ENCODE measurements at places on chromosomes 7 and 10.

DNA sequence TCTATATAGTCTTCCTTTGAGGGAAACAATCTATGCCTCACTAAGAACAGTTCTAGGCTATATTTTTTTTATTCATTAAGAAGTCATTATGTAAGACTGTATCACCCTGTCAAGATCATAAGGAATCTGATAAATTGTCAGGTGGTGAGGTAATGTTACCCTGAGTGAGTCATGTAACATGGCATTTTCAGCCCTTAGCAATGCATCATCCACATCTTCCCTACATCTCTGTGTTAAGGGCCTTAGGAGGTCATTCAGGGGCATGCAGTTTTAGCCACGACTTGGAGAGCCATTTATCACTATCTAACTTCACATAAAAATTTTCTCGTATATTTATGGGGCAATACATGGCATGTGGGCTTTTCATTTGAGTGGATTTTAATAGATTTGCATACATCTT, 924.5 kb upstream of the MBL2 start:
- DNase-seq: no peak

DNA sequence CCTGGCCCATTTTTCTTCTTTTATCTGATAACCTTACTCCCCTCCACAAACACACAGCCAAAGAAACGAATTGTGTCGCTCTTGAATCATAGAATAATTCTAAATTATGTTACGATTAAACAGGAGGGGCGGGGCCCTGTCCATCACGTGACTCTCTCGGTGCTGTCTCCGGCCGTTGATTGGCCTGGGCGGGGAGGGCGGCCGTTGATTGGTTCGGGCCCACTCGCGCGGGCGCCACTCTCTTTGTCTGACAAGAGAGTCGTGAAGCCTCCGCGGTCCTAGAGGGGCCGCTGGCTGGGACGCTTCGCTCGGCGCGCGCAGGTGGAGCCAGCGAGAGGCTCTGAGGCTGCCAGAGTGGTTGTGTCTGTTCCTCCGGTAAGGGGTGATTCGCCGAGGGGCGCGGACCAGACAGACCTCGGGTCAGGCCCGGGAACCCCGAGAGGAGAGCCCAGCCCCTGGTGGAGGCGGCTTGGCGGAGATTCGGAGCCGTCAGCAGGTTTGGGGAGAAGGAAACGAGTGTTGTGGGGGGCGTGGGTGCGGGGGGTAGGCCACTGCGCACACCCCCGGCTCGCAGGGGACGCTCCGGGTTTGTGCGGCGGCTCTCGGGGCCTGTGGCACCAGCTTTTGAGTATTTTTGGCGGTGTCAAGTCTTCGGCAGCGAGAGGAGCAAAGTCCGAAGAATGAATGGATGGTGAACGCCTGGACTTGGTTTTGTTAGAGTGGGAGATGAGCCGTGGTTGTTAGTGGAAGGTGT, at the start of gene ZNF789:
TSS of gene ZNF789 (plus strand) at position 330 of the 754 bp plus-strand sequence. CDS start 3,567 bp downstream, outside the sequence.
- peak; percentile 94 for DNase-seq

DNA sequence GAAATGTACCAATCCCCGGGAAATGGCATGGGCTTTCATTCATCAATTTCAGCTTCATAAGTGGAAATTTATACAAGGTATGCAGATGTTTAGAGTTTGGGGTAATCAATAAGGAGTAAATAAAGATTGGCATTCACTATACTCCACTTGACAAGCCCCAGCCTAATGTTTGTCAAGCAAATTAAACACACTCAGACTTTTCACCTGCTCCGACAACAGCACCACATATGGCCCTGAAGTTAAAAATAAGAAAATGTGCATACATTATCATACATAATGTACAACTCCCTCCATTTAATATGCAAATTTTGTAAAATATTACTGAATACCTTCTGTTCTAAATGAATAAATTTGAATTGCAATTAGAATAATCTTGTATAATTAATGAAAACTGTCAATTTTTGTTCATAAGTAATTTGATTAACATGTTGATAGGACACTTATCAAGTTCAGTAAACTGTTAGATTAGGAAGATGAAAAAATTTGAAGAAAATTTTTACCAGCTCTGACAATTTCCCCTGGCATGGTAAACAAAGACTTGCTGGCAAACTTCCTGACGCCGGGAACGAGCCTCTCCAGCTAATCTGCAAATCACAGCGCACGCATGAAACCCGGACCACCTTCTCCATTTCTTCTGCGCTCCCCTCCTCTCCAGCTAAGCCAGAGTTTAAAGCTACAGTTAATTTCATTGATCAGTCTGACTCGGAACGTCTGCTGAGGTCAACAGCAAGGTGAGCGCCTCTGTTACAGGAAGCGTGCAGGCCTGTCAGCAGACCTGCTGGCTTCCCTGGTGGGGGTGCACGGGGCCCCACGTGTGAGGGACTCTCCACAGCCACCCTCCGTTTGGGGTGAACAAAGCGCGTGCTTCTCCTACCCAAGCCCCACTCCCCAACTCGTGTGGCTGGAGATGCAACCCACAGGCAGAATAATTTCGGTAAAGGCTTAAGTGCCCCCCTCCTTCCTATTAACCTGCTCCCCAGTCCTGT, 70.7 kb downstream of the EBF3 start:
- no peak for DNase-seq

GRCh38 chr7:22709857-22710256, 17.1 kb upstream of the IL6 start:
- no peak for DNase-seq

- DNase-seq: no peak
Measured at GRCh38 chr10:121659236-121659635, 61.0 kb upstream of the FGFR2 start.

GRCh38 chr10:127888521-127889312, 4.0 kb downstream of the CLRN3 start:
- DNase-seq: no peak

Data from fibroblast of mammary gland (primary cell).